ENCODE measurements at places on chromosomes 7 and 10. TPM values are rescaled to one million over a fixed set of nuclear protein-coding genes. Genes with fewer than 3 reads are reported as not detected.

DNA sequence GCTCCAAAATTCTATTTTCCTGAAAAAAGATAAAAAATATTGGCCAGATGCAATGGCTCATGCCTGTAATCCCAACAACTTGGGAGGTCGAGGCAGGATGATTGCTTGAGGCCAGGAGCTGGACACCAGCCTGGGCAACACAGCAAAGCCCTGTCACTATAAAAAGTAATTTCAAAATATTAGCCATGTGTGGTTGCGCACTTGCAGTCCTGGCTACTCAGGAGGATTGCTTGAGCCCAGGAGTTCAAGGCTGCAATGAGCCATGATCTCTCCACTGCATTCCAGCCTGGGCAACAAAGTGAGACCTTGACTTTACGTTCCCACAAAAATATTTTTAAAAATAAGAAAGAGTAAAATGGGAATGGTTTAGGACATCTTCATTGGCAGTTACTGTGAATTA, 104.1 kb upstream of the AFAP1L2 start:
- no peak for DNase-seq

- DNase-seq: no peak
Observed at GRCh38 chr10:36504758-36505157, 620.6 kb upstream of the ANKRD30A start.

Gene GTPBP4
- 15.9 TPM for total RNA-seq

- DNase-seq: no peak
Observed at GRCh38 chr7:139078911-139079310, 30.6 kb downstream of the ZC3HAV1 start.

GRCh38 chr10:35578618-35578956, 26.6 kb upstream of the GJD4 start:
- no peak for DNase-seq

DNA sequence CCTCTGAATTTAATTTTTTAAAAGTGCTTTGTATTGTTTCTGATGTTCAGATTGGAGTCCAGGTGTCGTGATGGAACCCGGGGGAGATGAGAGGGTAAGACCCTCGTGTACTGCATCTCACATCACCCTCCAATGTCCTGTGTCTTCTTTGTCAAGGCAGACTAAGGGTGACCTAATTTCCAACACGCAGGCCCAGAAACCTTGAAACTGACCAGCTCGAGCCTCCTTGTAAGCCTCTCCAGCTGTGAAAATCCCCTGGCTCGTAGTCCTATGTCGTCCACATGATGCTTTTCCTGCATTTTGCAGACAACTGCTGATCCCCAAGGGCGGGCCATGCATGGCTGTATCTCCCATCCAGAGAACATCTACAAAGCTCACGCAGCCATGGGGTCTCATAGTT, 220.2 kb downstream of the ARHGAP12 start:
- DNase-seq: no peak

GRCh38 chr7:47271749-47272148, 310.2 kb downstream of the TNS3 start:
- no peak for DNase-seq

GRCh38 chr7:74417419-74417971, 36.2 kb upstream of the GTF2IRD1 start:
- peak; percentile 40 for DNase-seq

- DNase-seq: peak; percentile 13
Observed at GRCh38 chr10:126013489-126014281, 117.3 kb downstream of the FANK1 start.

Gene ASAH2
- under 0.01 TPM for total RNA-seq

GRCh38 chr10:20048161-20048560, 231.9 kb downstream of the PLXDC2 start:
- no peak for DNase-seq

Gene HOXA2
- 0.54 TPM for total RNA-seq

DNA sequence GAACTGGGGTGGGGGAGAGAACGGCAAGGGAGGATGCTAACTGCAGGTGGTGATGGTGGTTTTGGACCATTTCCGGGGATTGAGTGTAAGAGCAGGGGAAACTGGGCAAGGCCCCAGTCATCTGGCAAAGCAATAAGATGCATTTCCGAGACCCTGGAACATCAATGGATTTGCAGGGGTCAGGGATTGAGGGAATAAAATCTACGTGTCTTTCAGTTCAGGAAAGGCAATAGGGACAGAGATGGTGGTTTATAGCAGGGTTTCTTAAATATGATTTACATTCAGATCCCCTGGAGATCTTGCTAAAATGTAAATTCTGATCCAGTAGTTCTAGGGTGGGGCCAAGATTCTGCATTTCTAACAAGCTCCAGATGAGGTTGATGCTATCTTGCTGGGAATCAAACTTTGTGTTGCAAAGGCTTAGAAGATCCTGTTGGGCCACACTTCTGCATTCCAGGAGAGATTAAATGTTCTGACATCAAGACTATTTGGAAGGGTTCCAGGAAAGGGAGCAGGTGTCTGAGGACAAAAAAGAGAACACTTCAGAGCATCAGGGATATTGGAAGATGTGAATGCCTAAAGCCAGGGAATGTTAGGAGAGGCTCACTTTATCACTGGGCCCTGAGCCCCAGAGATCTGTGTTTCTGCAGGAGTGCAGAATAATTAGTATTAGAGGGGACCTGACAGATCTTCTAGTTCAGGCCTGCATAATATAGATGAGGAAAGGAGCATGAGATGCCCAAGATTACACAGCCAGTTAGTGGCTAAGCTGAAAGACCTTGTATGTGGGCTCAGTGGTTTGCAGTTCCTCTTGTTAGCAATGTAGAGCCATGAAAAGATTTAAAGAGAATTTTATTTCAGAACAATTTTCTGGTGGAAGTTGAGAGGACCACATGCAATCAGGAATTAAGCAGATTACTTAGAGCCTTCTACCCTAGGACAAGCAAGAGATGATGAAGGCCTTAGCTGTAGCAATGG, 32.4 kb downstream of the BLNK start:
- no peak for DNase-seq

DNA sequence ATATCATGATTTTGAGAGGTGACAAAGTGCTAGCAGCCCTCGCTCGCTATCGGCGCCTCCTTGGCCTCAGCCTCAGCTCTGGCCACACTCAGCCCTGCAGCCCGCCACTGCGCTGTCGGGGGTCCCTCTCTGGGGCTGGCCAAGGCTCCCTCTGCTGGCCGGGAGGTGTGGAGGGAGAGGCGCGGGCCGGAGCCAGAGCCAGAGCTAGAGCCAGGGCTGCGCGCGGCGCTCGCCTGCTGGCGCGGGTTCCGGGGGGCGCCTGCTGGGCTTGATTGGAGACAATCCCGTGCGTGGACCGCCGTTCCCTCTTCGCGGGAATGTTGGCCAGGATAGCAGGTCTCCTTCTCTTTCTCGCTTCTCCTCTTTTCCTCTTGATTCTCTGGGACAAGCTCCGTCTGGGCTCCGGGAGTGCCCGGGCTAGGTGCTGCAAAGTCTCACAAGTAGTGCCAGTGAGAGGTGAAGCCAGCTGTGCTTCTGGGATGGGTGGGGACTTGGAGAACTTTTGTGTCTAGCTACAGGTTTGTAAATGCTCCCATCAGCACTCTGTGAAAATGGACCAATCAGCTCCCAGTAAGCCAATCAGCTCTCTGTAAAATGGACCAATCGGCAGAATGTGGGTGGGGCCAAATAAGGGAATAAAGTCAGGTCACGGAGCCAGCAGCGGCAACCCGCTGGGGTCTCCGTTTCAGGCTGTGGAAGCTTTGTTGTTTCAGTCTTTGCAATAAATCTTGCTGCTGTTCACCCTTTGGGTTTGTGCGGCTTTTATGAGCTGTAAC, 43.4 kb upstream of the ELMO1 start:
- no peak for DNase-seq

DNA sequence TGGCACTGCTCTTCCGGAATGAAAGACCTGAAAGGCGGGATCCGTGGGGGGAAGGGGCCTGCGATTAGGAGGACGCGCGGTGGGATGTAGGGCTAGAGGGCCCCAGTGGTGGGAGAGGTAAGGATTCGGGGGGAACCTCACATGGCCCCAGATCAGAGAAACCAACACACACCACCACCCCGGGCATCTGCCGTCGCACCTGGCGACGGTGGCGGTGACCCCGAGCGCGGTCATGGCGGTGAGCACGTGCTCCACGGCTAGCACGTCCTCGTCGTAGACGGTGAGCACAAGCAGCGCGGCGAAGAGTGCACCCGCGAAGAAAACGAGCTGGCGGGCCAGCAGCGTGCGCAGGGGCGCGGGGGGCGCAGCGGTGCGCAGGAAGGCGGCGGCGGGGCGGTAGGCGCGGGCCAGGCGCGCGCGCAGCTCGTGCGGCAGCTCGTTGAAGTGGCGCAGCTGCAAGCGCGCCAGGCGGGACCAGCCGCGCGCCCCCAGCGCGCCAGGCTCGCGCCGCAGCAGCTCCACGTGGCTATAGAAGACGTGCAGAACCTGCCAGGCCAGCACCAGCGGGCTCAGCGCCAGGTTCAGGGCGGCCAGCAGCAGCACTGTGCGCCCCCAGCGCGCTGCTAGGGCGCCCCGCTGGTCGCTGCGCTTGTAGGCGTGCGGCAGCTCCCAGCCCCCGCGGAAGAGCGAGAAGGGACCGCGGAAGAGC, 5.7 kb downstream of the ATG9B start:
- no peak for DNase-seq

Gene TLL2
- total RNA-seq: 0.27 TPM

Gene ZNF425
- total RNA-seq: 3.0 TPM

- DNase-seq: no peak
Observed at GRCh38 chr7:157430721-157431120, 93.9 kb downstream of the DNAJB6 start.

Gene PIK3AP1
- total RNA-seq: 35.0 TPM

- no peak for DNase-seq
Observed at GRCh38 chr10:61385231-61386001, 67.8 kb downstream of the TMEM26 start.

DNA sequence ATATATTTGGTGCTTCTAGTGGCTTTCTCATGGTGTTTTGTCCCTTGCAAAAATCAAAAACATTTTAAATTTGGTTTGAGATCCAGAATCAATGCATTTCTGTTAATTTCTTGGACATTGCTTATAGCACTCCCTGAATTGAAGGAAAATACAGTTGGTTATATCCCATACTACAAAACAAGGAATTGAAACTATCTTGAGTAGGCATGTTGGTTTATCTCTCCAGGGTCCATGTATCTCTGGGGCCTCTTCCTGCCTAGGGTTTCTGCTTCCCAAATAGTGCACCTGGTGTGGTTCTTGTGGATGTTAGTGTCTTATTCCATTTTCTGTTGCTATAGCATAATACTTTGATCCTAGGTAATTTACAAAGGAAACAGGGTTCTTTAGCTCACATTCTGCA, 212.4 kb downstream of the CAMK1D start:
- DNase-seq: no peak

DNA sequence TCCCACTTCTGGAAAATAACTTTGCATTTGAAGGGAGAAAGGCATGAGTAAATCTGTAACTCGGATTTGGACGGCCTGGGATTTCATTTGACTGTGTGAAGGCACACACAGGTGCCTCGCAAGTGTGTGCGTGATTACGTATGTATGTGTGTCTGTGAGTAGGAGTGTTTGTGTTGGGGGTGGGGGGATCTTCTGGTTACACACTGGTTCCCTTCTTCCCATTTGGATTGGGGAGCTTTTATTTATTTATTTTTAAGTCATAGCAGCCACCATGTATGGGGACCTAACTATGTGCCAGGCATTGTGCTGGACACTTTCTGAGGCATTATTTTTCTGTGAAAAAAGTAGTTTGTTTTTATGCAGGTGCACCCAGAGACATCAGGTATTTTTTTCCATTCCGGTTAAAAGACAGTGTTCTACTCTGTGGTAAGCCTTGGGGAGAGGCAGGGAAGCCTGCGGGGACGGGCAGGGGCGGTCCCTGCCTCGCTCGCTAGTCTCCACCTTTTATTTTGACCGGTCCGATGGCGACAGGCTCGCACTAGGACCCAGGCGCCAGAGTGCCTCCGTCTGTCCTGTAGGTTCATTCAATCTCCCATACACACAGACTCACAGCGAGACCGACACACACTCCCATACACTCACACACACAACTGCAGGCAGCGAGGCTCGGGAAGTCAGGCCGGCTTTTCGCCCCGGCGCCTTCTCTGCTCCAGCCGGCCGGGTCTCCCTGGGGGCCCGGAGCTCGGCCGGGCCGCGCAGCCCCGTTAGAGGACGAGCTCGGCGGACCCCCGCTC, at the start of gene MXI1:
TSS of gene MXI1 (plus strand) at position 595 of the 794 bp plus-strand sequence. CDS start 204 bp downstream, outside the sequence.
- DNase-seq: peak; percentile 38

Gene LAMB4
- total RNA-seq: not detected

DNA sequence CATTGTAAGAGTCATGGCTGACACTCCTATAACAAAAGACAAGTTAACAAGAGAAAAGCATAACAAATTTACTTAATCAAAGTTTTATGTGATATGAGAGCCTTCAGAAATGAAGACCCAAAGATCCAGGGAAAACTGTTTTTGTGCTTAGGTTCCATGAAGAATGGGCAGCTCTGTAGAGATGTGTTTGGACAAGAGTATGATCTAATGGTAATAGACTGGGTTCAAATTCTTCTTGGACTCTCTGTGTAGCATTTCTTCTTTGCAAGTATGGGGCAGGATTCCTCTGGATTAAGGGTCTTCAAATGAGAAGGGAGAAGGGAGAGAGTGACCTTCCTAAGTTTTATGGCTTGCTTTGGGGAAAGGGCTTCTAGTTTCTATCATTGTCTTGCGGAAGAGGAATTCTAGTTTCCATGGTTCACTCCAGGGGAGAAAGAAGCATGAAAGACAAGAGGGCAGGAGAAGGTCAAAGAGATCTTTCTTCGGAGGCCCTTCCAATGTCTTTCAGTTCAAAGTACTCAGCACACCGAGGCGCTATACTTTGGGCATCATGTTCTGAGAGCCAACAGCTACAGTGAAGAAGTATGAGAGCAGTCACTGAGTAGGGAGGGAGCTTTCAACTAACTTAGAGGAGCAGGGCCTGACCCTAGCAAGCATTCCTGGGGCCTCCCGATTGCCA, 15.4 kb downstream of the IFIT3 start:
- no peak for DNase-seq

DNA sequence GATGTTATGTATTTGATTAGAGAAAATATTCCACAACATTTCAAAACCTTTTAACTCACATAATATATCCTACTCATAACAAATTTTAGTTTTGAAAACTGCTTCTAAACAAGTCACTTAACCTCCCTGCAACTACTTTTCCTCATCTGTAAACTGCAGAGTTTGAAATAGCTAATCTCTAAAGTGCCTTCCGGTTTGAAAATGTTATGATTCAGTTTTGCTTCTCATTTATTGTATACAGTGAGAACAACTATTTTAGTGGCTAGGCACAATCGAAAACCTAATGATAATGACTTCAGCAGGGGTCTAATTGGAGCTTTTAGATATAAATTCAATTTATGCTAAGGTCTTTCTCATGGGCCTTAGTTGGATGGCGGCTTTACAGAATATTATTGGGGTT, 30.7 kb upstream of the TEX47 start:
- no peak for DNase-seq

Gene PALD1
- total RNA-seq: 4.8 TPM

- DNase-seq: no peak
Observed at GRCh38 chr10:61558188-61558587, 104.5 kb upstream of the CABCOCO1 start.

- no peak for DNase-seq
Observed at GRCh38 chr10:7438196-7438986, 27.6 kb upstream of the SFMBT2 start.

- no peak for DNase-seq
Observed at GRCh38 chr10:14693891-14694290, 80.8 kb downstream of the FAM107B start.

All from hematopoietic multipotent progenitor cell (in vitro differentiated cells).